ENCODE measurements at places on chromosomes 12 and 14. TPM values are rescaled to one million over a fixed set of nuclear protein-coding genes. Genes with fewer than 3 reads are reported as not detected.

The GPRC5A gene
- polyA plus RNA-seq = 7.9 TPM

The CFAP251 gene
- polyA plus RNA-seq = 14.5 TPM

The KRT71 gene
- not detected for polyA plus RNA-seq

The FAM90A1 gene
- 3.8 TPM for polyA plus RNA-seq

The NPFF gene
- 2.1 TPM for polyA plus RNA-seq

The CD163 gene
- 9.5 TPM for polyA plus RNA-seq

The PTPRR gene
- 0.60 TPM for polyA plus RNA-seq

The ADSS1 gene
- polyA plus RNA-seq = 16.0 TPM

The ERP27 gene
- polyA plus RNA-seq = 22.6 TPM

The FBRSL1 gene
- 57.7 TPM for polyA plus RNA-seq

The ANO6 gene
- 73.3 TPM for polyA plus RNA-seq

The C14orf180 gene
- not detected for polyA plus RNA-seq

The TRPV4 gene
- 16.5 TPM for polyA plus RNA-seq
